Right hindlimb (tissue), 1 donor: ENCODE measurements at places on chromosomes 7 and 10.

DNA sequence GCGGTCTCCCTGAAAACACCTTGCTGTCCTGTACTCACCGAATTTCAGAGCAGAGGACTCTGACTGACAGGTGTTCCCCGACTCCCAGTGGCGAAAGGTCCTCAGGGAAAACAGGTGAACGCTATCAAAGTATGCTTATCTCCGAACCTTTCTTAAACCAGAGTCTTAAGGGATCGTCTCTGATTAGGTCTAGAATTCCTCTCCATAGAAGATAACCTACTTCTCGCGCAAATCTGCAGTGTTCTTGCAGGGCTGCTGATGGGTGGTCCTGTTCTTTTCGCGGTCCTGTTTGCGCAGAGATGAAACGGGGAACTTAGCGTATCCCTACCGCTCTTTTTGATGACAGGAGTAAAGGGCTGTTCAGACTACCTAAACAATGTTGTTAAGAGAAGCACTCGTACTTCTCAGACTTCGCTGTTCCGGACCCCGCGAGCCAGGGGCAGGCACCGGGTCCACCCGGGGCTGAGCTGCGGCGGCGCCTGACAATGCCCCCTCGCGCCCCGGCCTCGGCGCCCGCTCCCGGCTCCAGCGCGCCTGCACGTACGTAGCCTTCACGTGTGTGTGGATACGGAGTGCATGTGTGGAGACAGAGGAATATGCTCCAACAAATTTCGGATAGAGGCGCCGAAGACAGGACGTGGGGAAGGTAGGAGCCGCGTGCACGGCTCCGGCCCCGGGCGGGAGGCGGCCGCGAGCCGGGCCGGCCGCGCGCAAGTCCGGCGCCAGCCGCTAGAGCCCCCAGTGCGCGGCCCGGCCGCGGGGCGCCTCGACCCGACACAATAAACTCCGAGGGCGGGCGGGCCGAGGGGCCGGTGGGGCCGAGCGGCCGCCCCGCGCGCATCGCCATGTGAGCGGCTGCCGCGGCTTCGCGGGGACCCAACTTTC lies 766 bp upstream of the ZMYND11 start:
- DNase-seq: peak; percentile 58

GRCh38 chr7:36185756-36186155 lies 32.7 kb downstream of the EEPD1 start:
- no peak for DNase-seq

GRCh38 chr7:48760528-48761265 lies 163.7 kb upstream of the CDC14C start:
- no peak for DNase-seq

- DNase-seq: no peak
Measured at GRCh38 chr10:13823709-13824405, 237.1 kb downstream of the PRPF18 start.

GRCh38 chr10:17033529-17034260 lies 95.9 kb downstream of the CUBN start:
- no peak for DNase-seq
